ENCODE measurements at places on chromosomes 11 and 22.

DNA sequence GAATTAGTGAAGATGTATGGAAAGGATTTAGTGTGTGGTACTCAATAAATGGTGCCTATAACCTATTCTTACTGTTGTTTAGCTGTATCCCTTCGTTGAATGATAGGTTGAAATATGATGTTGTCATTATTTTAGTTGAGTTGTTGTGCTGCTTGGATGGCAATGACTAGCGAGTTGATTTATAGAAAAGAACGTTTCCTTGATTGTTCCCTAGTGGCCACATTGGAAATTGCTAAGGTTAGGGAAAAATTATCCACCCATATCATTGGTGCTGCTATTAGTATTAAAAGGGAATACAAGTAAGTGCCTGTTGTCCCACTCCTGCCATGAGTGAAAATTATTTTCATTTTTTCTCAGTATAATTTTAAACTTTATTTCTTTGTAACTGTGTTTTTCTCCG is 14.5 kb downstream of the EMSY start:
- DNase-seq = no peak

DNA sequence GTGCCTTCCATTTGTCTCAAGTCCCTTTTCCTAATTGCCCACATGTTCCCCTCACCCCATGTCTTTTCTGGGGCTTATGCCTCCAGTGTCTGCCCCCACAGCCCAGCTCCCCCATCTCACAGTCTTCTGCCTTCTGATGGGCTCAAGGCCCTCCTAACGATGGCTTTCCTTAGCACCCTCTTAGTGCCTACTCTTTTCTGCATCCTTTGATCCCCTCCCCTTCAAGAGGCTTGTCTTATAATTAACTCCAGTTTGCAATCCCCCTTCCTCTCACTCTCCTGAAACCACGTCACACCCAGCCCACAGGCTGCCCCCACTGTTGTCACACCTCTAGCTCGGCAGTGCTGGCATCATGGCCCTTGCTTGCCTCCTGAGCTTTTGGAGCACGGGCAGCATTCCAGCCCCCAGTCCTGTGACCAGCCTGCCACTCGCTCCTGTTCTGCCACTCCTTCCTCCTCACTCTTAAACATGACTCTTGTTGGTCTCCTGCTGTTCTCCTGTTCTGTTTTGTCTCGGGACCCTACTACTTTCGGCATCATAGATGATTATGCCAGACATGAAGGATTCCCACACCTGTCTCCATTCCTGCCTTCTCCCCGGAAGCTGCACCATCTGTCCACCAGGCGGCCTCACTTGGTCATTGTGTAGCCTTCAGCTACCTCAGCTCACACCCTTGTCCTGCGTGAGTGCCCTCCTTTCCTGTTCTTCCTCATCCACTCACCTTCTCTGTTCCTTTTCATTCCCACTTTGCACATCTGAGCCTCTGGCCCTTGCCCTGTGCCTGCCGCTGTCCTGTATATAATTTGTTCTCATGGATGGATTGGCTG is 26.1 kb downstream of the UBE2L3 start:
- DNase-seq = no peak

- no peak for DNase-seq
Measured at GRCh38 chr22:38109371-38110001, 998 bp downstream of the BAIAP2L2 start.

DNA sequence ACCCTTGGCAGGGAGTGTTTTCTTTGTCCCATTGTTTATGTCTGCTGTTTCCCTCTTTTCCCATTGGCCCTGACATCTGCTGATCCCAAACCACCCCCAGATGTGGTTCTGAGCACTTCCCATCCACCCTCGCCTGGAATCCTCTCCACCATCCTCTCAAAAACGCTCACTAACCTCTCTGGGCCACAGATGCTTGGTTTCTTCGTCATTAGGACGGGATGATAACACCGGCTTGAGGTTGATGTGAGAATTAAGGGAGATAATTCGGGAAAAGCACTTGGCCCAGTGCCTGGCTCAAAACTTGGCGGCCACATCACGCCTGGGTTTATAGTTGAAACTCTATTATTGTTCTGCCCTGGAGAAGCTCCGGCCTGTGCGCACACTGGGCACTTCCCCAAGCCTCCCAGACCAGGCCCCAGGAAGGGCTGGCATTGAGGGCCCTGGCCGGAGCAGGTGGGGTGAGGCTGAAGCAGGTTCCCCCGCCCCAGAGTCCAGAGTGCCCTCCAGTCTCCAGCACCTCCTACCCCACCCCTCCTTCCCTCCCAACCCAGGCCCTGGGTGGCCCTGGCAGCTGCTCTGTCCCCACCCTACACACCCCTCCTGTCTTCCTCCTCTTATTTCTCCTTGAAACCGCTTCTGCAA is 63.7 kb downstream of the CYTH4 start:
- no peak for DNase-seq

DNA sequence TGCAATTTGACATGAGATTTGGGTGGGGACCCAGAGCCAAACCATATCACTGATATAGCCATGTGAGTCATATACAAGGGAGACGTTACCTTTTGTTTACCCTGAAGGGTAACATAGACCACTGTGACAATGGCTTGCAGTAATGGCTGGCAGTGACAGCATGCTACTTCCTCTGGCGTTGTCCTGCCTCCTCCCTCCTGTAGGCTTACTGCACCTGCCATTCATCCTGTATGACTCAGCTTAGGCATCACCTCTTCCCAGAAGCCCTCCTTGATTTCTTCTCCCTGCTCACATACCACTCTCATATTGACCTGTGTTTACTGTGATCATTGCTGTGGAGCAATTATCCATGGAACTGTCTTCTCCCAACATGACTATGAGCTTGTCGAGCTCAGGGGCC is 12.0 kb upstream of the PVALB start:
- no peak for DNase-seq

GRCh38 chr11:47980907-47981621 is 705 bp downstream of the PTPRJ start:
- DNase-seq = no peak

DNA sequence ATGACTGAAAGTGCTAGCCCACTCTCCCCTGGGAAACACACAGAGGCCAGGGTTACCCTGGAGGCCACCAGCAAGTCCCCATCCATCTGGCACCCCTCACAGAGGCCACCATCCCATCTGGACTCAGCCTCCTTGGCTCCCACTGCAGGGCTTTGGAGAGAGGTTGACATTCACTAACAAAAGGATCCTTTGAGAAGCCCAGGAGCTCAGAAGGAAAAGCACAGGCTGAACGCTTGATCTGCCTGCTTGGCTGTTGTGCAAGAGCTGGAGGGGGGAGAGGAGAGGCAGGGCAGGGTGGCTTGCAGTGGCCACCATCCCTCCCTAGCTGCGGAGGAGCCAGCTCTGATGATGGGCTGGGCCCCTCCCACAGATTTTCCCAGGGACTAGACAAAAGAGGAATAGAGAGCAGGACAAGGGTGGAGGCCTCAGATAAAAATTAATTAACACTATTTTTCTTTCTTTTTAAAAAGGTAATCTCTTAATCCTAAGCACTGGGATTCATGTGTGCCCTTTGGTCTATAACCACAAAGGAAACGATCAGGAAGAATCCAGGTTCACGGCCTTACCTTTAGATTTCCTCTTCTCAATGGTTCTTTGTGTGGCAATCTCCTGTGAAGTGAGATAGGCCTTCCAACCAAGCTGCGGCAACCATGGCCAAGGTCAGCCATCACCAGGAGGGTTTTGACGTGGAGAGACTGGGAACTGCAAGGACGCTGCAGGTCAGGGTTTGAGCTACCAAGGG is 154.7 kb downstream of the BARX2 start:
- no peak for DNase-seq

GRCh38 chr22:30969532-30970355 is 679 bp downstream of the TUG1 start:
- DNase-seq = peak; percentile 11

- no peak for DNase-seq
Measured at GRCh38 chr11:43988040-43988817, 45.8 kb downstream of the C11orf96 start.

DNA sequence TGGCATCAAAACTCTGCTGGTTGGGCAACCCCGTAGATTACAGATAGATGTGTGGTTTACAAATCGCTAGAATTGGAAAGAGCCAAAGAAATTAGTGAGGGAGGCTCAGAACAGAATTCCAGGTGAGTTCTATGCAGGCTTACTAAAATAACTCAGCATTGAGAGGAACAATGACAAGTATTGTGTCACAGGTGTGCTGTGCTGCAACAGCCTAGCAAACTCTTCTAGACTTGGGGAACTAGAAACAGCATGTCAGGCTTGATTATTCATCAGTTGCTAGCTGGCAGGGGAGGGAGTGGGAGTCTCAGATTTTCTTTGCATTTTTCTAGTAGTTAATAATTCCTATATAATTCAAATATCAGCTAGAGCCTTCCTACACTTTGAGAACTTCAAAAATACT is 26.3 kb upstream of the RASD2 start:
- DNase-seq = no peak

DNA sequence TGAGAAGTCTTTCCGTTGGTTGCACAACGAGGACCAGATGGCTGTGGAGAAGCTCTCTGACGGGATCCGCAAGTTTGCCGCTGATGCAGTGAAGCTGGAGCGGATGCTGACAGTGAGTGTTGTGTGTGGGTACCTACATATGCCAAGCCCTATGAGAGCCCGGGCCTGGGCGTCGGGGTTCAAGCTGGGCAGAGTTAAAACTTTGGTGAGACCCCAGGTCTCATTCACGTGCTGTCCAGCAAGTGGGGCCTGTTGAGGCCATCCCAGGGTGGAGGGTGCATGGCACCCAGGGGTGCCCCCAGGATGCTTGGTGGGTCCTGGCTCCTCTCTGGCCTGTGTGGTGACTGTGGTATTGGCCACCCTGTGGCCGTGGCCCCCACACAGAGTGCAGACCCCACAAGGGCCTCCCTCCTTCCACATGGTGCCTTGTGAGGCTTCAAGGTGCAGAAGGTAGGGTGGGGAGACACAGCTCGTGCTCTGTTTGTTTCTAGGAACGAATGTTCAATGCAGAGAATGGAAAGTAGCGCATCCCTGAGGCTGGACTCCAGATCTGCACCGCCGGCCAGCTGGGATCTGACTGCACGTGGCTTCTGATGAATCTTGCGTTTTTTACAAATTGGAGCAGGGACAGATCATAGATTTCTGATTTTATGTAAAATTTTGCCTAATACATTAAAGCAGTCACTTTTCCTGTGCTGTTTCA is 12.8 kb downstream of the GATD1 start:
- no peak for DNase-seq

- no peak for DNase-seq
Measured at GRCh38 chr11:102479733-102480132, 27.2 kb upstream of the TMEM123 start.

DNA sequence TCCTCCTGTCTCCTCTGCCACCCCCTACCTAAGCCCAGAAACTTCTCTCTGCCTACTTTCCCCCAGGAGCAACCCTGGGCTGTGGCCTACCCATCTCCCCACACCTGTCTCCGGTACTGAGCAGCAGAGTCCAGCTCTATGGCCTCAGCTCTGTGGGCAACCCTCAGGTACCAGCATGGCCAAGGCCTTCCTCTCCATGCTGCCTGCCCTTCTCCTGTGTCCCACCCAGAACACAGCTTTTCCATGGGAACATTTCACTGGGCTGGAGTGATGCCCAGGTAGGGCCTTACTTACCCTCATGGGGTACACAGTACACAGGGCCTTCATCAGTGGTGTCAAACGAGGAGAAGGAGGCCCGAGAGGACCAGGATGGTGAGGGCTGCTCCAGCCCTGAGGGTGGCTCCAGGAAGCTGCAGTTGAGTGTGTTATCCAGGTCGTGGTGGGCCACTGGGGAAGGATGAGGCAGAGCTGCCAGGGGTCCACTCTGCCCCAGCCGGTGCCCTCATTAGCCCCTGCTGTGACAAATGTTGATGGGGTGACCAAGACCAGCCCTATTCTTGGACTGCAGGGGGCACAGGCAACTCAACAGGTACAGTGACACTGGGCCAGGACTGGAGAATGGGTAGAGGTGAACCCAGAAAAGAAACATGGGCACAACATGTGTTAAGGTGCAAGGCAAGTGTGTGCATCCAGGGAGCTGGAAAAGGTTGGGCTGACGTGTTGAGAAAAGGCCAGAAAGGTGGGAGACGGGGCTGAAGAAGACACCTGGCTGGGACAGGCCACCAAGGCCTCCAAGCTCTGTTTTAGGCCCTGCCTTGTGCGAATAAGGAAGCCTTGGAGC is 10.3 kb downstream of the SCARF2 start:
- DNase-seq = no peak

GRCh38 chr22:48748113-48748859 is 1079.4 kb downstream of the BRD1 start:
- DNase-seq = no peak

DNA sequence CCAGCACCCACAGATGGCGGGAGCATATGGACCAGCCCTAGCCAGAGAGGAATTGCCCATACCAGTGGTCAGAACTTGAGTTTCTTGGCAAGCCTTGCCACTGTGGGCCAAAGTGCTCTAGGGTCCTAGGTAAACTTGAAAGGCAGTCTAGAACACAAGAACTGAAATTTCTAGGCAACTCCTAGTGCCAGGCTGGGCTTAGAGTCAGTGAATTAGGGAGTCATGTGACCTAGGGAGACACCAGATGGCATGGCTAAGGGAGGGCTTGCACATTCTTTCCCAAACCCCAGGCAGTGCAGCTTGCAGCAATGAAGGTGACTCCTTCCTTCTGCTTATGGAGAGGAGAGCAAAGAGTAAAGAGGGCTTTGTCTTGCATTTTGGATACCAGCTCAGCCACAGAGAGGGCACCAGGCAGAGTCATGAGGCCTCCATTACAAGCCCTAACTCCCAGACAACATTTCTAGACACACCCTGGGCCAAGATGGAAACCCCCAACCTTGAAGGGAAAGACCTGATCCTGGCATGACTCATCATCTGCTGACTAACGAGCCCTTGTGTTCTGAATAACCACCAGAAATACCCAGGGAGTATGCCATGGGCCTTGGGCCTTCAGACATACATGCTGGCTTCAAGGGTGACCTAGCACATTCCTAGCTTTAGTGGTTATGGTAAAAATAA is 19.2 kb upstream of the OR56A3 start:
- no peak for DNase-seq

Data from stimulated activated CD8-positive, alpha-beta memory T cell treated with anti-CD3 and anti-CD28 coated beads, Interleukin-15, amount 100 ng/mL, for 1 hour (primary cell).